Stimulated activated CD4-positive, alpha-beta T cell treated with anti-CD3 and anti-CD28 coated beads, TNF-alpha, amount 100 ng/mL, for 4 hours (primary cell): ENCODE measurements at places on chromosomes 3 and 15.

GRCh38 chr3:67898916-67899315 lies 244.5 kb upstream of the SUCLG2 start:
- no peak for DNase-seq

GRCh38 chr15:55195996-55196395 lies 745 bp downstream of the RSL24D1 start:
- no peak for DNase-seq

- DNase-seq, result no peak
Measured at GRCh38 chr15:83809345-83809744, 155.4 kb downstream of the ADAMTSL3 start.

DNA sequence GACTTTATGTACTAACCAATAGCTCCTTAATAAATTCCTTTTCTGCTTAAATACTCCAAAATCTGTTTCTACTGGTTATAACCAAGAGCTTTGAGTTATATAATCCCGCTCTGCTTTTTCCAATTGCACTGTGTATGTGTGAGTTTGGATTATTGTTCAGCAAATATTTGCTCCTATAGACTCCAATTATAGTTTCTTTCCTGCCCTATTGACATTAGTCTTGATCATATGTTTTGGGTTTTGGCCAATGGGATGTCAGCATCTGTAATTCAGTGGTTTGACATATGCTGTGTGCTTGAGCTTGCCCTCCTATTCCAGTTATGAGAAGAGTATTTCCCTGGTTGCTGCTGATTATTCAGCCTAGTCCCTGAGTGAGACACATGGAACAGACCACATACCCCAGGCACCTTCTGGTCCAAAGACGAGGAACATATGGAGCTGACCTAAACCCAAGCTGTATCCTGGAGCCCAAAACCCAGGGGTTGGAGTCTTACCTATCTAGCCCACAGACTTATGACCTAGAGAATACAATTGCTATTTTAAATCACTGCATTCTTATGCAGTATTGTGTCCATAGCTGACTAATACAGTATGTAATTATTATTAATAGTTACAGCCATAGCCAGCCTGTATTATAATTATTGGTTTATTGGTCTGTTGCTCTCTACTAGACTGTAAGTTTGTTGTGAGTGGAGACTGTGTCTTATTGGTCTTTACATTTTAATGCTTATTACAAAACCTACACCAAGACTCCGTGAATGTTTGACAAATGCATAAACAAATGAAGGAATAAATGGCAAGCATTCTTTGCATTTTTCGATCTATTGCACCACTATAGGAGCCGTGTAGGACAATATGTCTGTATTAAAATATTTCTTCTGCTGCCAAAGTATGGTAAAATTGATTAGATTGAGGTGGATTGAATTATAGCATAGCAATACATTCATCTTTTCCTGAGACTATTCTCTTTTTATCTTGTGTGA lies 11.7 kb upstream of the ZNF280D start:
- no peak for DNase-seq

DNA sequence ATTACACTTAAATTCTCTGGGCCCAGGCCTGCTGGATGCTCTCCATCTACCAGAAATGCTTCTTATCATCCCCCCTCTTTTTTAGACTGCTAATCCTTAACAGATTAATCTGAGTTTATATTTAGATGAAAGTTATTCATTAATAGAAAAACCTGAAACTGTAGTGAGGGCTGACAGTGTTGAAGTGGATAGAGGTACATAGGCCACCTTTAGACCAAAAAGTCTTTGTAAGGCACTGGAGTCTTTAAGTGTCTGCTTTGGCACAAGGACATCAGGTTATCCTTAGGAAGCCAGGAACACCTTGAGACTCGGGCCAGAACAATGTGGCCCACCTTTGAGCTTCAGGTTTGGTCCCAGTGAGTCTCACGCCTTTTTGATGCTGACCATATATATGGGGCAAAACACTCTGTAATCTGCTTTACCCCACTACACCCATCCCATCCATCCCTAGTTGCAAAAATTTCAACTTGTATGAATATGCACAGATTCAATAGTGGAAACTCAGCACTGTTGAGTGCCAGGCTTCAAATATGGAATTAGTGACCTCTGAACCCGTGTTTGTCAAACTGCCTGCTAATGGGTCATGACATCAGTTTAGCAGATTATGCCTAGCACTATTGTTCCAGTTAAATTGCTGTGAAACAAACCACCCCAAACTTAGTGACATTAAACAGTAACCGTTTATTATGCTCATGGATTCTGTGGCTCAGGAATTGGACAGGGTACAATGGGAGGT lies 44.0 kb downstream of the PDE8A start:
- no peak for DNase-seq

GRCh38 chr3:88611826-88612326 lies 462.1 kb downstream of the C3orf38 start:
- DNase-seq, result no peak

GRCh38 chr3:102605153-102605552 lies 170.3 kb downstream of the ZPLD1 start:
- no peak for DNase-seq

- DNase-seq, result no peak
Measured at GRCh38 chr3:165194511-165195240, 1.5 kb downstream of the SLITRK3 start.
